Stimulated activated CD4-positive, alpha-beta T cell treated with anti-CD3 and anti-CD28 coated beads, Interleukin-12 subunit alpha, Interleukin-12 subunit beta, amount 100 ng/mL, for 24 hours (primary cell): ENCODE measurements at places on chromosomes 3 and 15.
A peak's percentile ranks its signal among the peaks of the same experiment; 100 is the strongest.

- DNase-seq: no peak
Observed at GRCh38 chr3:107877936-107878335, 212.9 kb downstream of the CD47 start.

- DNase-seq: no peak
Observed at GRCh38 chr3:13767896-13768295, 112.0 kb downstream of the WNT7A start.

DNA sequence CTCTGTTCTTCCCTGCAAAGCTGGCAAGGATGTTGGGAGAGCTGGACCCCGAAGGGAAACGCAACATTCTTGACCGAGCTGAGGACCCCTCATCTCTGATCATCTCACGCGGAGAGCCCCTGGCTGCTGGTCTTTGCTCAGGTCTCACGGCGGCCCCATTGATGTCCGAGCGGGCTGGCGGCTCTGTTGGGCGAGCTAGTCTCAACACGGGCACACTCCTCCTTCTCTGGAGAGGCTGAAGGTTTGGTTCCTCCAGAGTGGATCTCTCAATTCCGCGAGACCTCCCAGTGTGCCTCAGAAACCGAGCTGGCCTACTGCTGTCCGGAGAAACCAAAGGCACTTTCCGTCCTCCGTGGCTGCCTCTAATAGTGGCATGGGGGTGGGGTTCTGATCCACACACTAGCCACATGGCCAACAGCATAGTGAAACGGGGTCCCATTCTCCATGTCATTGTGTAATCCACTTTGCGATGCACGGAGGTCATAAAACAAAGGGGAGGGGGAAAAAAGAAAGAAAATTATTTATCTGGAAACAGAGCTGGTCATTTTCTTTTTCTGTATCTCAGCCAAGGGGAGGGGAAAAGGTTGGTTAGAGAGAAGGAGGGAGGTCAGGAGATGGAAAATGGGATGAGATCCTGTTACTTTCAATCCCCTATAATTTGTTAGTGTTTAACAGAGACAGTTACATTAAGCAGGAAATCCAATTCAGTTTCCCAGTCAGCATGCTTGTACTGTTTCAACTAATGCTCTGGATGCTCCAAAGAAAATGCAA, 1.3 kb downstream of the CCDC80 start:
- DNase-seq: no peak

- no peak for DNase-seq
Observed at GRCh38 chr3:49313896-49314688, 25.8 kb downstream of the USP4 start.

DNA sequence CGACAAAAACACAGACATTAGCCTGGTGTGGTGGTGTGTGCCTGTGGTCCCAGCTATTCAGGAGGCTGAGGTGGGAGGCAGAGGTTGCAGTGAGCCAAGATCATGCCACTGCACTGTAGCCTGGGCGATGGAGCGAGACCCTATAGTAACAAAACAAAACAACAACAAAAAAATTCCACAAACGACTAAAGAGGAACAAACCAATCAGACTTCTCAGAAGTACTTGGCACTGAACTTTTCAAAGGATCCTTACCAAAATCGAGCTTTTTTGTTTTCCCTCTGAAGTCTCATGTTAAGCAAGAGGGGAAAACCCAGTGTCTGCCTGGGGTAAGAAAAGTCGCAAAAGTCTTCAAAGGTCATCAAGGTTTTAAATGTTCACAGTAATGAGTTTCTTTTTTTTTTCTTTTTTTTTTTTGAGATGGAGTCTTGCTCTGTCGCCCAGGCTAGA, 30.1 kb upstream of the TFRC start:
- DNase-seq: no peak

DNA sequence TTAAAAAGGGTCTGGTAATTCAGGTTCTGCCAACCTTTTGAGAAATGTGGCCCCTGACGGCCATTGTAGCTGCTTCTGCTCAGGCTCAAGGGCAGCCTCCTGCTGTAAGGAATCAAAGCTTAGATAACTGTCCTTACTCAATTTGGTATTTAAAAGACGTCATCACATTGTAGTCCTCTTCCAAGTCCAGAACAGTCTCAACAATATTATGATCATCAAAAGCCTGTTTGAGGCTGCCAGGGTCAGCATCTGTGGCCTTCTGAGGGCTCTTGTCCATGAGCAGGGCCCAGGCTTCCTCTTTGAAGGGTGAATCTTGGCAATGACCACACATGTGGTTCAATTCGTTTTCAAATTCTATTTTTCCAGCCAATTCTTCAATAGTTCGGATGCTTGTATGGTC, 6.0 kb downstream of the C3orf62 start:
- no peak for DNase-seq

DNA sequence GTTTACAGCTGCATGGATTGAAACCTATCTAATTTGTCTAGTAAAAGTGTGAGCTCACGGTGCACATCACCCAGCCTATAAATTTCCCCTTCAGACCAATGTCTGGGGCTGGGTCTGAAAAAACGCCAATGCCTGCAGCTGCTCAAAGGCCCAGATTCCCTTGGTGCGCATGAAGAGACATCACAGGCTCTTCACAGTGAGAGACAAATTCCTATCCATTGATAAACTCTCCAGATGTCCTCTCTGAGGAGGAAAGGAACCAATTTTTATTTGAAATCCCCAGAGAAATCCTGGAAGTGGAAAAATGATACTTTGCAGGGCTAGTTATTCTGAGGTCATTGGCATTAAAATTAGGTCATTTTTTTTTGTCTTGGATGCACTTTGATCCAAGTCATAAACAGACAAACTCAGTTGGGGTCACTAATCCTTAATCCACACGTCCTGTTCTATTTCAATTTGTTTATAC, 360.5 kb downstream of the EPHA3 start:
- DNase-seq: no peak

DNA sequence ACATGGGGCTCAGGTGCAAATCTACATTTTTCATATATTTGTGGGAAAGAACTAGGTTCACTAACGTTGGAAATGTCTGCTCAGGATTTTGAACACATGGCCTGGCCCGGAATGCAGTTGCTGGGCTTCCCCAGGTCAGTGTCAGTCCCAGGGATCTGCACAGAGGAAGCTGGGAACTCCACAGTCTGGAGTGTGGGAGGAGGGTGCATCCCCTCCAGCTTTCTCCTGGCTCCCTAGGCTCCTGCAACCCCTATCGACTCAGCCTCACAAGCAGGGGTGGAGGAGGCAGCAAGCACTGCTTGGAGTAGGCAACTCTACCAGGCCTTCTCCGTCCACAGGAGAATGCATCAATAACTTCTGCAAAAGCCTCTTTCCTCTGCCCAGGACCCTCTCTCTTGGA, 30.1 kb upstream of the HCN4 start:
- no peak for DNase-seq

DNA sequence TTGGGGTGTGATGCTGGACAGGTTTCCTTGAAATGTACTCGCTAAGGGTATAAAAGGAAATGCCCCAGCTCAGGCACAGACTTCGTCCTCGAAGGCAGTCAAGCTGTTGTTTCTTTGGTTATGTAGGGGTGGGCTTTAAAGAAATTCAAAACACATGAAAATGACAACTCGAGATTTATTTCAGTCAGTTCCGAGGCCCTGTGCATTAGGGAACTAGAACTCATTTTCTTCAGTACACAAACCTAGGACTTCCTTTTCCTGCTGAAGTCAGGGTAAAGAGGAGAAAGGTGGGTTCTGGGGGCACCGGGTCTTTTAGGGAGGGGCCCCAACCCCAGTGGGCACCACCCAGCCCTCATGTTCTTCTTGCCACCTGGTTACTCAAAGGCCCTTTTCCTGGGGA, 7.7 kb downstream of the CCR9 start:
- DNase-seq: no peak

DNA sequence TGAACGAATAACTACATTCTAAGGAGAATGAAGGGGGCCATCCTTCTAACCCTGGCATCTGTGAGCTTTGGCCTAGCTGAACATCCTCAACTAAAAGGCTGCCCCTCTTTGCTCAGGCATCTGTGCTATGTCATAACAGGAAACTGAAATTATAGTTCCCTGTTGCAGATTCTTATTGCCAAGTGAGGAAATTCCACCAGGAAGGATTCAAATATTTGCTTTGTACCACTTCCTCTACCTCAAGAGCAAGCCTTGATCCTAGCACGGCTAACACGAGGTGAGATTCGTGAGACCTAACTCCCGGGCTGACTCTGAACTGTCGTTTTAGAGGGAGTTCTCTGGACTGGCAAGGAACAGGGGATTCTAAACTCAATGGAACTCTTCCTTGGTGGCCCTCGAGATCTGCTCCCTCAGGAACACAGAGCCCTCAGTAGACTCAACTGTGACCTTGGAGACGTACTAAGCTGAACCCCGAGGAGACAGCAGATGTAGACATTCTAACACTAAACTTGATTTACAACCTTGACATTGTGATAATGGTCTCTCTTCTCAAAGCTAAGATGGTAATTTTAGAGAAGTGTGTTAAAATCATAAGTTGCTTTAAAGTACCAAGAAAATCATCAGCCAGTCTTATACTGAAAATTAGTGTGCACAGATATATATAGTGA, 4.2 kb downstream of the SPG21 start:
- DNase-seq: no peak

GRCh38 chr3:152147748-152148147, 121.0 kb upstream of the MBNL1 start:
- no peak for DNase-seq

GRCh38 chr3:24119321-24119751, 174.2 kb downstream of the NR1D2 start:
- no peak for DNase-seq

- peak; percentile 28 for DNase-seq
Observed at GRCh38 chr15:50907601-50908208, 778 bp upstream of the AP4E1 start.

DNA sequence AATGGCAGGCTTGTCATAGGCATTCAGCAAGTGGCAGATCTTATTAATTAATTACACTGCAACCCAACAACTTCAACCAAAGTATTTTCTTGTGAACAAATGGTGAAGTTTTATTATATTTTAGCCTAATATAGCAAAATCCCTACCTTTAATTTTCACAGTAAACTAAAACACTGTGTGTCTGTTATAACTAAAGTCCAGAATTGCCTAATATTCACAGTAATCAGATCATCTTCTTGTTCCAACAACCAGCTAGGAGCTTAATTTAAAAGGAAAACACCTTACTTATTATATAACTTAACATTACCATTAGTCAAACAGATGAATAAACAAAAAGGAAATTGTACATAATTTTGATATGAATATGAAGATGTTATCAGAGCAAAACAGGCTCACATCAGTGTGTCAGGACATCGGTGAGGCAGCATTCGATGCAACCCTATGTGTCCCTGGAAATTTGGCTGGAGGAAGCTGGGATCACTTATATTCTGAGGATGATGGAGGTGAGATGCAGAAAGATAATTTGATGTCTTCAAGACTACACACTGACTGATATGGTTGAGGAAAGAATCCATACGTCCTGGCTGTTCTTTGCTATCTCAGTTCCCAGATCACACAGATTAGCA, 189.3 kb upstream of the EIF1B start:
- DNase-seq: no peak

- DNase-seq: no peak
Observed at GRCh38 chr3:181728470-181729340, 17.0 kb downstream of the SOX2 start.
